ENCODE measurements at places on chromosomes 13 and 19.

GRCh38 chr13:58893396-58893795 is 1261.9 kb downstream of the PCDH17 start:
- DNase-seq: no peak

- no peak for DNase-seq
Observed at GRCh38 chr19:13091400-13092157, 11.1 kb downstream of the LYL1 start.

- DNase-seq: no peak
Observed at GRCh38 chr13:43058318-43058674, 34.9 kb downstream of the DNAJC15 start.

DNA sequence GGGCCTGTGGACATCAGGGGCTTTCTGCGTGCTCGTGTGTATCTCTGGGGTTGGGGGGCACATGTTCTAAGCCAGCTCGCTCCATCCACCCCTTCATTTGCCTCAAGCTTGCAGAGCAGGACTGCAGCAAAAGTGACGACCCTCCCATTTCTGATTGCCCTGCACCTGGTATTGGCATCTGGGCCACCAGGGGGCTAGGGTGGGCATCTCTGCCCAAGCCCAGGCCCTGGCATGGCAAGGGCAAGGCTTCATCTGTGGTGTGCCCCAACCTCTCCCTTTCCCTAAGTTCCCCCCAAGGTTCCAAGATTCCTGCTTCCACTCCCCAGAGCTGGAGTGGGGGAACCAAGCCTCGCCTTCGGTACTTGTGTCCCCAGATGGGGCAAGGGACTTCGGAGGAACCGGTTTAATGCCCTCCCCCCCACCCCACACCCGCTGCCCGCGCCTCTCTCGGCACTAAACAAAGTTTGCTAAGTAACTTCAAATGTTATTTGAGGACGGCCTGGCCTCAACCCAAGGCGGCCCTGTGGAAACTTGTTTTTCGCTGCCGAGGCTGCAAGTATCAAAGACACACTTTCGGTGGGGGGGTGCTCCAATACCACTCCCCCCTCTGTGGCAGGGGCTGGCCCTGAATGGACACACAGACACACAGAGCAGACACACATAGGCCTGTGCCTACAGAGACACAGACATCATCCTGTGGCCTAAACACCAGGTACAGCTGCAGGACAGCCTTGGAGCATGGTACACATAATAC is 12.2 kb downstream of the NFIX start:
- DNase-seq: no peak

DNA sequence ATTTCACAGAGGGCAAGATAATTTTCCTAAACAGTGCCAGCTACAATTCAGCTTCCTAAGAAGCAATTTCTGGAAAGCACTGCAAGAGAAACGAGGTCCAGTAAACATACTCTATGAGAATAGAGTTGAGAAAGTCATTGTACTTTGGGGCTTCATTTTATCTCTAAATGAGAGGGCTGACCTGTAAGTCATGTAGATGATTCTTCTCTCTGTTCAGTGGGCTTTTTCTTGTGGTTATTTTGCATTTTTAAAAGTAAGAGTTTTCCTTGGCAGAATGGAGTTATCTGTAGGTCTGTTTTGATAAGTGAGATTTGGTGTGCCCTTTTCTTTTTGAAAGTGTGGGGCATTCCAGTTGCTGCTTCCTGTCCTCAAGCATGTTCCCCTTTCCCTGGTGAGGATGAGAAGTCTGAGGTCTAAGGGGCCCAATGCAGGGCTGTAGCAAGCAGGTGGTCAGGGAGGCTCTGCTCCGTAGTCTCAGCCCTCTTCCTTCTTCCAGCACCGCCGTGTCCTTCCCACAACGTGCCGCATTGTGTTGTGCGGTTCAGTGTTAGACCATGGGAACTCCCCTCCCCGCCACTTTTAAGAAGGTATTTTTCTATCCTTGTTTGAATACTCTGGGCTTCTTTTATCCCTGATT is 86.3 kb downstream of the ARHGEF7 start:
- DNase-seq: no peak

DNA sequence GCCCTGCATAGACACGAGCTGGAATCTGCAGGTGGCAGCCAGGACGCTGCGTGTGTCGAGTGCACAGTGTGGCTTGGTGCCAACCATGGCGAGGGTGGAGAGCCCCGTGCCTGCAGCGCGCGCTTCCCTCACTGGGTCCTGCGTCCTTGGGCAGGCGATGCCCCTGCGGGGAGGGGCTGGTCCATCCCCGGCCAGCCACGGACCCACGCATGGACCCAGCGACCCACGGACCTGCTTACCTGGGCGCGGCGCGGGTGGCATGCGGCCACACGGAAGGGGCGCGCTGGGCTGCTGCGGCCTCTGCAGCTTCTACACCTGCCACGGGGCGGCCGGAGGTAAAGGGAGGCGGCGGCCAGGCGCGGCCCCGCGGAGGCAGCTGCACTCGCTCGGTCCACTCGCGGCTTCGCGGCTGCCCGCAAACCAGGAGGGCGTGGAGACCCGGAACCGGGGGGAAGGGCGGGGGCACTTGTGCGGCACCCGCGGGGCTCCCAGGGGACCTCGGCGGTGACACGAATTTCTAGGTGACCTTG is 569 bp upstream of the MCF2L start:
- DNase-seq: no peak

DNA sequence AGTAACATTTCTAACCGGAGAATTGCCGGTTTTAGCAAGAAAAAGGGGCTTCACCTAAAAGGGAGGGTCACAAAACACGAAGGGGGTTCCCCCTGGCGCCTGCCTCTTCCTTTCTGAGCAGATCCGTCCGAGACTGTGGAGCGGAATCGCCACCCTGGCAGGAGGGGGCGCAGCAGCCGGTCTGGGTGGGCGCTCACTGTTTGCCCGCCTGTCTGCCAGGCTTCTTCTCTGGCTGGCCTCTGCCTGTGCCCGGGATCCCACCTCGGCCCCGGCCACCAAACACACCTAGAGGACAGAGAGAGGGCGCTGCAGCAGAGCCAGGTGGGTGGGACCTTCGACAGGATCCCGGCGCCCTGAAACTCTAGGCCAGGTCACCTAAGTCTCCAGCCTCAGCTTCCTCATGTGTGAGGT is 15.6 kb downstream of the LSM4 start:
- DNase-seq: no peak

DNA sequence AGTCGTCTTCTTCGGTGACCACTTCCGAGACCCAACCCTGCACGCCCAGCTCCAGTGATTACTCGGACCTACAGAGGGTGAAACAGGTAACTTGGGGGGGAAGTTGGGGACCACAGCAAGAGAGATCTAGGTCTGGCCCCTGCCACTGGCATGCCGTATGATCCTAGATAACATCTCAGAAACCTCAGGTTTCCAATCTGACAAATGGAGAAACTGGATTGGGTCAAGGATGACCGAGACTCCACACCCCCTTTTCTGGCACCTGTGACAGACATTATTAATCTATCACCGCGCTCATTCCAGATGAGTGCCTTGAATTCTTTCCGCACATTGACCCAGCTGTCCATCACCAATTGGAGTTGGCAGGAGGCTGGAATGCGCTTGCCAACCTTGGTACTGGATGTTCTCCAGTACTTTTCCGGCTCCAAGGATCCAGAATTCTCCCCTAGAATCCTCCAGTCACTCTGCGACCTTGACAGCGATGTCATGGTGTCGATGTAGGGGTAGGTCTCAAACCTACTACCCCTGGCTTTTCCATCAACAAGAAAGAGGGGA is 17.4 kb downstream of the VASP start:
- DNase-seq: no peak

- no peak for DNase-seq
Observed at GRCh38 chr19:7699003-7699402, 2.9 kb downstream of the FCER2 start.

DNA sequence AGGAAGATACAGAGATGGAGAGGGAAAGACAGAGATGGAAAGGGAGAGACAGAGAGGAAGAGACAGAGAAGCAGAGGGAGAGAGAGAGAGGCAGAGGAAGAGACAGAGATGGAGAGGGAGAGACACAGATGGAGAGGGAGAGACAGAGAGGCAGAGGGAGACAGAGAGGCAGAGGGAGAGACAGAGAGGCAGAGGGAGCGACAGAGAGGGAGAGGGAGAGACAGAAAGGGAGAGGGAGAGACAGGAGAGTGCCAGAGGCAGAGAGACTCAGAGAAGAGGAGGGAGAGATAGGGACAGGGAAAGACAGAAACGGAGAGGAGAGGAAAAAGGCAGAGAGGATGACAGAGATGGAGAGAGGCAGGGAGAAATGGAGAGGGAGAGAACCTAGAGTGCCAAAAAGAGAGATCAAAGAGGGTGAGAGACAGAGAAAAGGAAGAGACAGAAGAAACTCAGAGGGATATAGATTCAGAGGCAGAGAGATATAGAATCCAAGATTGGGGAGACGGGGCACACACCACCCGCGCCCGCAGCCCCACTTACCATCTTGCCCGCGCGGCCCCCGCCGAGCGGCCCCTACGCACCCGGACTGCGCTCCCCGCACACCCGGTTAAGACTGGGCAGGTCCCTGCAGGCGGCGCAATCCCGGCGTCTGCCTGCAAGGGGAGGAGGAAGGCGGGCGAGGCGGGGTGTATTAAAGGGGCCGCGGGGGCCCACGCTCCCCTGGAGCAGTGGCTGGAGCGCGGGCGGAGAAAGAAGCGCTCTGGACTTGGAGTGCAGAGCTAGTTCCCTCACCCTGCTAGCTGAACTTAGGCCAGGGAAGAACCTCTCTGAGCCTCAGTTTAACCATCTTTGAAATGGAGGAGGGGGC is 10.7 kb downstream of the TM6SF2 start:
- no peak for DNase-seq

- DNase-seq: no peak
Observed at GRCh38 chr19:16894080-16894479, 5.3 kb downstream of the F2RL3 start.
